Karpas-422 (cell line): ENCODE measurements at places on chromosomes 6 and 20.
A peak's percentile ranks its signal among the peaks of the same experiment; 100 is the strongest.

DNA sequence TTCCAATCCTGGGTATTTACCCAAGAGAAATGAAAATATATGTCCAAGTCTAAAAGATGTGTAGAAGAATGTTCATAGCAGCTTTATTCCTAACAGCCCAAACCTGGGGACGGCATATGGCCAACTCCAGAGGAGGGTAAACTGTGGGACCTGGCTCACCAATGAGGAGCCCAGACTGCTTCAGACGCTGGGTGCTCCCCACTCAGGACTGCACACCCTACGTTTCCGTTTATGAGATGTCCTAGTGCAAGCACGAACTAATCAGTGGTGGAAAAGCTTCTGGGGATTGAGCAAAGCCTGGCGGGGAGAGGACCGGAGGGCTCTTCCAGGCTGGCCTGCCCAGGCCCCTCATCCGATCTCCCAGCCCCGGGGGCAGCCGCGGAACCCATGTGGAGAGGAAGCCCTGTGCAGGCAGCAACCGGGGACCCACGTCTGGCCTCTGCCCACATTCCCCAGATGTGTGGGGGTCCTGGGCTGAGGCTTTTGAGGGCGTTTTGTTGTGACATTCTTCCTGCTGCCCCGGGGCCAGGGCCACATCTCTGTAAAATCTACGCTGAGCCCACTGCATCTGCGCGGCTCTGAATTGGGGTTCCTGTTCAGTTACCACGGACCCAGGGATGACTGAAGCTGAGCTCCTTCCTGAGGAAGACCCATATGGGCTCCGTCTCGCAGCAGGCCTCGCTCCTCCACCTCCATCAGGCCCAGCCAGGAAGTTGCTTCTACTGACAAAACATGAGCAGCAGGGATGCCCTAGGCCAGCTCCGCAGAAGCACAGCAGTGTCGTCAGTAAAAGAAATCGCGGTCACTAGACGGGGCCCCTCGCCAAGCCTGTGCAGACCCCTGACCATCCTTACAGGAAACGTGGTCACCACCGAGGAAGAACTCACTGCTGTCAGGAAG is 188.0 kb downstream of the DLL1 start:
- H3K27ac ChIP-seq = no peak overlapping the region
- no peaks in the 10 kb centered on the region for H3K4me1 ChIP-seq
- no peak overlapping the region for H3K4me3 ChIP-seq
- no peaks in the 10 kb centered on the region for H3K27me3 ChIP-seq
- no peak for DNase-seq

DNA sequence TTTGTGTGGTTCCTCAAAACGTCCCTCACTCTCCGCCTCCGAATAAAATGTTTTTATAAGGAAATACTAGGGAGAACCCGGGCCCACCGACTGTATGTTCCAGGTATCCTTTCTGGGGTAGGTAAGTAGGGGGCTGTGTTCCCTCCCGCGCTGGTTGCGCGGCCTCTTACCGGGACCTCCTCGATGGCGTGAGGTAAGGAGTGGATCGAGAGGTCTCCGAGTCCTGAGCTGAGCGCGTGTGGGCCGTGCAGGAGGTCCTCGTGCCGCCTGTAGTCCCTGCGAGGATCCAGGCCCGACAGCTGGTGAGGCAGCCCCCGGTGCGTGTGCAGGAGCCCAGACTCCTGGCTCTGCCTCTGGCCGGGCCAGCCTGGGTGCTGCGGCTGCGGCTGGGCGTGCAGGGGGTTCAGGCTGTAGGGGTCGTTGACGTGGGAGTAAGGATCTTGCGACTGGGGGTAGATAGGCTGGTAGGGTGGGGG is 5.1 kb downstream of the TFAP2A start:
- H3K27me3 ChIP-seq = no peaks in the 10 kb centered on the region
- DNase-seq = no peak
- no peaks in the 10 kb centered on the region for H3K36me3 ChIP-seq
- H3K4me3 ChIP-seq = no peak overlapping the region
- no peak overlapping the region for H3K27ac ChIP-seq

GRCh38 chr20:5881703-5882102 is 68.6 kb downstream of the TRMT6 start:
- H3K27ac ChIP-seq = no peak overlapping the region
- H3K27me3 ChIP-seq = no peaks in the 10 kb centered on the region
- no peaks in the 10 kb centered on the region for H3K36me3 ChIP-seq
- H3K4me3 ChIP-seq = no peak overlapping the region

DNA sequence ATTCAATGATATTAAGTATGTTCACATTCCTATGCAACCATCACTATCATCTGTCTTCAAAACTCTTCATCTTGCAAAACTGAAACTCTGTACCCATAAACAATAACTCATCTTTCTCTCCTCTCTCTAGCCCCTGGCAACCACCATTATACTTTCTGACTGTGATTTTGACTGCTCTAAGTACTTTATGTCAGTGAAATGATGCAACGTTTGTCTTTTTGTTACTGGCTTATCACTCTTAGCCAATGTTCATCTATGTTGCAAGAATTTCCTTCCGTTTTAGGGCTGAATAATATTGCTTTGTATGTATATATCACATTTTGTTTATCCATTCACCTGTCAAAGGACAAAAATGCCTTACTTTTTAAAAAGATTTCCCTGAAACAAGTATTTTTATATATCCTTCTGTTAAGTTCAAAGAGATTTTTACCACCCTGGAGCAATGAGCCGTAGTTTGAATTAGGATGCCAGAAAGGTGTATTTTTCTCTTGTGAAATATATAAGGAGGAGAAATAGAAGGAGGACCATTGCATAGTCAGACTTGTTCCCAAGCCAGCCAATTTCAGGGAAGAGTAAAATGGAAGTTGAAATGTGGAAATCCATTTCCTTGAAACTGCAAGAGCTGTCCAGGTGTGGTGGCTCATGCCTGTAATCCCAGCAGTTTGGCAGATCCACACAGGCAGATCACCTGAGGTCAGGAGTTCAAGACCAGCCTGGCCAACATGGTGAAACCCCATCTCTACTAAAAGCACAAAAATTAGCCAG is 4.0 kb upstream of the CGAS start:
- peaks cover 31% of the 10 kb centered on the region for H3K4me1 ChIP-seq
- H3K27me3 ChIP-seq = no peaks in the 10 kb centered on the region
- no peak for DNase-seq
- no peak overlapping the region for H3K4me3 ChIP-seq
- H3K27ac ChIP-seq = no peak overlapping the region
- H3K36me3 ChIP-seq = no peaks in the 10 kb centered on the region

DNA sequence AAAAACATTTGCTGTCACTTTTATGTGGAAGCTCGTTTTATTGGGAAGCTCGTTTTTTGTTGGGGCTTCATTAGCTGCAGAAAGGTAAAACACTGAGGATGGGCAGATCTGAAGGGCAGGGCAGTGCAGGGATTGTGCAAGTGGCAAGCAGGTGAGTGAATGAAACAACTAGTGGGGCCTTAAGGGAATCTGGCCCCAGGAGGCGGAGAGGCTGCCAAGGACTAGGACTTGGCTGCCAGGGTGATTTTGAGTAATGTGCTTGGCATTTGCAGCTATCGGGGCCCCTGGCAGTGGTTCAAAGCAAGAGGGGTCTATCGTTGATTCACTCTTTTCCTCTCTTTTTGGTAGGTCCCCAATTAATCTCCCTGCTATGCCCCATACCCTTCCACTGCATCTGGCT is 11.5 kb downstream of the IL22RA2 start:
- H3K36me3 ChIP-seq = no peaks in the 10 kb centered on the region; the same call in 1 of the 2 replicates
- H3K4me3 ChIP-seq = no peak overlapping the region

GRCh38 chr20:59482351-59483187 is 121.8 kb upstream of the PHACTR3 start:
- H3K36me3 ChIP-seq = no peaks in the 10 kb centered on the region
- no peaks in the 10 kb centered on the region for H3K4me1 ChIP-seq
- H3K27me3 ChIP-seq = no peaks in the 10 kb centered on the region
- H3K4me3 ChIP-seq = no peak overlapping the region
- no peak overlapping the region for H3K27ac ChIP-seq

DNA sequence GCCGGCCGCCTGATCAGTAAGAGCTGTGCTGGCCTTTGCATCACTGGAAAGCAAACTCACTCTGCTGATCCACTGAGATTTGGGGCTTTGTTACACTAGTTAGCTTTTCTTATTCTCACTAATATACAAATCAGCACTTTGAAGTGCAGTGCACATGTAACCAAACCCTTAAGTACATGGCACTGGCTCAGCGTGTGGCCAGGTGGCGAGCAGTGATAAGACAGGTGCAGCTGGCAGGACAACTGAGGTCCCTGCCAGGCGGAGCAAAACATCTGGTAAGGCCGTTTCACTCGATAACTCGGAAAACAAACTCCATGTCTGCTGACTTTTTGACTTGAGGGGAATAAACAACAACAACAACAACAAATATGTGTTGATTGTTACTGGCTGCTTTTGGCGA is 11.0 kb downstream of the GFRA4 start:
- H3K36me3 ChIP-seq = no peaks in the 10 kb centered on the region
- H3K4me3 ChIP-seq = no peak overlapping the region
- no peaks in the 10 kb centered on the region for H3K27me3 ChIP-seq
- H3K4me1 ChIP-seq = peaks cover 17% of the 10 kb centered on the region
- H3K27ac ChIP-seq = no peak overlapping the region

- H3K27ac ChIP-seq = no peak overlapping the region
- peaks cover 3% of the 10 kb centered on the region; the same call in 1 of the 2 replicates for H3K27me3 ChIP-seq
- H3K36me3 ChIP-seq = no peaks in the 10 kb centered on the region
- H3K4me1 ChIP-seq = no peaks in the 10 kb centered on the region
Measured at GRCh38 chr6:113077794-113078193, 730.7 kb downstream of the RFPL4B start.

DNA sequence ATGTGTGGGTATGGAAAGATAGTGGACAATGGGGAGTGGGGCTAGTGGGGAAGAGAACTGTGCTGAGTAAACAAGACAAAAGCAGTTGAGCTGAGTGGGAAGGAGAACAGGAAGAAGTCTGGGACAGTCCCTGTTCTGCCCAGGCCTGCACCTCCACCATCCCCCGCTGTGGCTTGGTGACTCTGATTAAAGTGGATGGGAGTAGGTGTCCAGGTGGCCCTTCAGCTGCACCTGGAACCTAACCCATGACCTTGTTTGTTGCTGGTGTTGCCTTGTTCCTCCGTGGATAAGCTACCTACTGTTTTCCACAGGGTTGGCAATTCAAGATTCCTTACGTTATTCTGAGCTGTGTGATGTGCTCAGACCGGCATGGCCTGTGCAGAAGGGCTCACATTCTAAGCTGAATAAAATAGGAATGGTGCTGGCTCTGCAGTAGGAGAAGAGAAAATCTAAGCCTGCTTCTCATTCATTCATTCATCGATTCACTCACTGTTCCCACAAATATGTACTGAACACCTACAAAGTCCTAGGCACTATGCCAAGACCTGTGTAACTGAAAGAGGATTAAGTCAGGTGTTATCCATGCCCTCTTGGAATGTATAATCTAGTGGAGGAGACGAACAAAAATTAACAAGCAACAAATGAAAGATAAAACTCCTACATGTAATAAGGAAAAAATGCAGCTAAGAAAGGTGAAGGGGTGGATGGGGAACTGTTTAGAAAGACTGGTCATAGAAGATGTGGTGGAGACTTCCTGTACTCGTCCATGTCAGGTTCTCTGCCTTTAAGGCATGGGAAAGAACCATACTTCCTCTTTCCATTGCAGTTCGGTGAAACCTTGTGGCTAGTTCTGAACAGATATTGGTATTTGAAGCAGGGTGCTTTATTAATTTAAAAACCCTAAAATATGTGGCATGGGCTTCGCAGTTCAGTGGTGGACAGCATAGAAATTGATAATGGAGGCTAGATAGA is 10.1 kb upstream of the CALHM6 start:
- H3K36me3 ChIP-seq = no peaks in the 10 kb centered on the region
- H3K4me3 ChIP-seq = no peak overlapping the region
- H3K27me3 ChIP-seq = no peaks in the 10 kb centered on the region
- H3K4me1 ChIP-seq = no peaks in the 10 kb centered on the region
- peak; percentile 44 for DNase-seq
- no peak overlapping the region for H3K27ac ChIP-seq

DNA sequence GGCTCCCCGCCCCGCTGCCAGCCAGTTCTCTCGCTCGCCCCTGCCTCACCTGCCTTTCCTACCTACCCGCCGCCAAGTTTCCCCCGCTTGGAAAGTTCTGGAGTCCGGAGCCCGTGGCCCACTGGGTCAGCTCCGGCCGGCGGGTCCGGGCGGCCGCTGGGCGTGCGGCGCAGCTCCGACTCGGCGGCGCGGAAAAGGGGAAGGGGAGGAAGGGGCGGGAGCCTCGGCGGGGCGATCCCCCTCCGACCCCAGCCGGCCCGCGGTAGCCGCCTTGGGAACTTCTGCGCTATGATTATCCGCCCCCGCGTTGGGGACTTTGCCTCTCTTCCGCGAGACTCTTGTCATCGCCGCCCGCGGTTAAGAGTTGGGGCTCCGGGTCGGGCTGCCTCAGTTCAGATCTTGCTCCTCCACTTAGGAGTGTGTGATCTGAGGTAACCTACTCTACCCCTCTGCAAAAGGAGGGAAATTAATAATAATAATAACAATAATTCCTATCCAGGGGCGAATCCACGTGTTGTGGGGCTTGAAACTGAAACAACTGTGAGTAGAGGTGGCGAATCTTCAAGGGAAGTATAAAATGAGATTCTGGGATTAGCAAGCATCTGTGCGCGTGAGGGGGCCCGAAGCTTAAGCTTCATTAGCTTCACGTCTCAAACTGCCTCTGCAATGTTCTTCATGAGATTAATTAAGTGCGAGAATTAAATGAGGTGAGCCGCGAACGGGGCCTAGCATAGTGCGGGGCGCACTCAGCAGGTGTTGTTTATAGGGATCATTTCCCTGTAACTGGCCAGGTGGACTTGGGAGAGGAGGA is 30.8 kb downstream of the SF3B5 start:
- no peaks in the 10 kb centered on the region for H3K36me3 ChIP-seq
- H3K4me3 ChIP-seq = peak overlapping the region; percentile 67
- no peak overlapping the region for H3K27ac ChIP-seq
- H3K4me1 ChIP-seq = peaks cover 41% of the 10 kb centered on the region

- H3K27ac ChIP-seq = no peak overlapping the region
- H3K4me3 ChIP-seq = no peak overlapping the region
- H3K36me3 ChIP-seq = no peaks in the 10 kb centered on the region
- H3K4me1 ChIP-seq = no peaks in the 10 kb centered on the region
- no peak for DNase-seq
- no peaks in the 10 kb centered on the region for H3K27me3 ChIP-seq
Measured at GRCh38 chr20:50533061-50533460, 22.9 kb downstream of the PTPN1 start.

DNA sequence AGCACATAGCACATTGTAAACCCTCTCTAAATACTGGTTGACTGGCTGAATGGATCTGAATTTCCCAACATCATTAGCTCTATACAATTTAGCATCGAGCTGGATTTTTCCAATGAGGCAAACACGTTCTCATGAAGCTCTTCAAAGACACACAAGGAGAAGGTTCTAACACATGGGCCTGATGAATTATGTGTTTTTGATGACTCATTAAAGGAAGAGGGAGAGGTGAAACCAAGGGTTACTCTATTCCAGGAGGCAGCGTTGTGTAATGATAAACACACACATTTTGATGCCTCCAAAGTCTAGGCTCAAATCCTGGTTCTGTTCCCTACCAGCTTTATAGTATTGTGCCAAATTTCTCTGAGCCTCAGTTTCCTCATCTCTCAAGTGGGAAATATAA is 84.3 kb downstream of the PFDN4 start:
- H3K27ac ChIP-seq = no peak overlapping the region
- H3K4me3 ChIP-seq = no peak overlapping the region
- no peaks in the 10 kb centered on the region for H3K36me3 ChIP-seq
- DNase-seq = no peak

GRCh38 chr20:49945701-49946477 is 9.7 kb downstream of the RNF114 start:
- peak; percentile 37 for DNase-seq
- H3K27ac ChIP-seq = no peak overlapping the region
- H3K27me3 ChIP-seq = no peaks in the 10 kb centered on the region
- H3K4me3 ChIP-seq = no peak overlapping the region
